Aorta (tissue), 5 donors: ENCODE measurements at places on chromosomes 2 and 18.

- no peaks in the 10 kb centered on the region for H3K27me3 ChIP-seq
- H3K4me1 ChIP-seq, result no peaks in the 10 kb centered on the region
- no peak overlapping the region for H3K27ac ChIP-seq
Measured at GRCh38 chr18:66587430-66587829, 16.5 kb downstream of the CDH19 start.

GRCh38 chr2:101843048-101843447 lies 145.5 kb downstream of the MAP4K4 start:
- peaks cover 5% of the 10 kb centered on the region for H3K36me3 ChIP-seq
- no peaks in the 10 kb centered on the region for H3K27me3 ChIP-seq
- H3K4me1 ChIP-seq, result no peaks in the 10 kb centered on the region
- no peak for DNase-seq
- no peak overlapping the region for H3K4me3 ChIP-seq

- DNase-seq, result peak; percentile 56
- H3K36me3 ChIP-seq, result no peaks in the 10 kb centered on the region
- no peaks in the 10 kb centered on the region for H3K4me1 ChIP-seq
- H3K27me3 ChIP-seq, result no peaks in the 10 kb centered on the region
Measured at GRCh38 chr2:239767021-239767905, 257.9 kb downstream of the NDUFA10 start.

GRCh38 chr2:233334915-233335314 lies 19.4 kb upstream of the DGKD start:
- H3K4me3 ChIP-seq, result no peak overlapping the region
- H3K27me3 ChIP-seq, result no peaks in the 10 kb centered on the region
- no peaks in the 10 kb centered on the region for H3K4me1 ChIP-seq
- no peak for DNase-seq
- H3K27ac ChIP-seq, result no peak overlapping the region
